ENCODE measurements at places on chromosomes 7 and 10.

DNA sequence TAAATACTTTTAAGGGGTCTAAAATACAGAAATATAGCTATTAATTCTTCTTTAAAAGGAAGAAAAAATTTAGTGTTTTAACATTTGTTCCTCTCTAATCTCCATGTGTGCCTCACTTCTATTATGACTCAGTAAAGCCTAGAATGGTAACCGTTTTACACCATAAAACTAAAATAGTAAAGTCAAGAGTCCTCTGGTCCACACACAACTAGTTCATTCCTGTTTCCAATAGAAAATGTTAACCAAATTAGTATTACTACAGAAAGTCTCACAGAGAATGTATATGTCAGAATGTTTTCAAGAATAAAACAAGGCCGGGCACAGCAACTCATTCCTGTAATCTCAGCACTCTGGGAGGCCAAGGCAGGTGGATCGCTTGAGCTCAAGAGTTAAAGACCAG is 55.8 kb downstream of the CNOT4 start:
- no peak for DNase-seq

- DNase-seq, result no peak
Measured at GRCh38 chr7:149830997-149831740, 7.0 kb upstream of the ZNF862 start.

DNA sequence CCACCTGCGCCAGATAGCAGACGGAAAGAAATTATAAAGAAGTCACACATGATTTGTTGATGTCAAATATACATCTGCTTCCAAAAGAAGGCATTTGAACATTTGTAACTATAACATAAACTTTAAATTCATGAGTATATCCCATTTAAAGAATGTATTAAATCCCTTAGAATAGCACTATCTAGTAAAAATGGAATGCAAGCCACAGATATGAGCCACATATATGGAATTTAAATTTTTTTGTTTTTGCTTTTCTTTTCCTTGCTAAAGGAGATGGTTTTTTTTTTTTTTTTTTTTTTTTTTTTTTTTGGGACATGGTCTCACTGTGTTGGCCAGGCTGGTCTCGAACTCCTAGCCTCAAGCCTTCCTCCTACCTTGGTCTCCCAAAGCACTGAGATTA is 730.8 kb downstream of the PHTF2 start:
- DNase-seq, result no peak

- no peak for DNase-seq
Measured at GRCh38 chr10:4526311-4526731, 299.7 kb upstream of the AKR1E2 start.

- no peak for DNase-seq
Measured at GRCh38 chr10:88115407-88115806, 252.0 kb downstream of the PTEN start.

DNA sequence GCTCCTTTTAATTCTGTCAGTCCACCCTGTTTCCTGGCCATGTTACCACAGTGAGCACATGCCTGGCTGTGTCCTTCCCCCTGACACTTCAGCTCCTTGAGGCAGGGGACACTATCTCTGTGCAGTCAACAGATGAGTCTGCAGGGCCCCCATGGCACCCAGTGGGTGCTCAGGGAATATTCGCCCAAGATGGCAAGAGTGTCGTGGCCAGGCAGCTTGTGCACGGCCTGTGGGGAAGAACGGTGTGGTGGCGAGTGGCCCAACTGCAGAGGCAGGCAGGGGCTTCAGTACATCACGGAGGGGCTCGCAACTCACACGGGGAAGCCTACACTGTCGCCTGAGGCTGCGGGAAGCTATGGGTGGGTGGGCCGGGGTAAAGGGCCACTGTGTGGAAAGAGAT is 91.1 kb downstream of the TRRAP start:
- DNase-seq, result no peak

DNA sequence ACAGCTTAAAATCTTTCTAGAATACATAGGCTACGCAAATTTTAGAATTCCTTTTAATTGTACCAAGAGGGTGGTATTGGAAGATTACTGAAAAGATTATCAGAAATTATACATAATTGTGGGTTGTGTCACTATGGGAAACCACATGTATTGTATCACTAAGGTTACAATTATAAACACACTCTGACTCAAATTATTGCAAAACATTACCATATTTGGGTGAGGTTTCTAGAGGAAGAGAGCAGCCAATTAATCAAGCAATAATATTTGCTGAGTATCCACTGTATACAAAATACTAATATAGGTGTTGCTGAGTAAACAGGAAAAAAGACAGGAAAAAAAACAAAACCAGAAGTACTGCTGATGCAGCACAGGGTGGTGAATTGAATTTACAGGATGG is 3.1 kb upstream of the CAPZA2 start:
- no peak for DNase-seq

DNA sequence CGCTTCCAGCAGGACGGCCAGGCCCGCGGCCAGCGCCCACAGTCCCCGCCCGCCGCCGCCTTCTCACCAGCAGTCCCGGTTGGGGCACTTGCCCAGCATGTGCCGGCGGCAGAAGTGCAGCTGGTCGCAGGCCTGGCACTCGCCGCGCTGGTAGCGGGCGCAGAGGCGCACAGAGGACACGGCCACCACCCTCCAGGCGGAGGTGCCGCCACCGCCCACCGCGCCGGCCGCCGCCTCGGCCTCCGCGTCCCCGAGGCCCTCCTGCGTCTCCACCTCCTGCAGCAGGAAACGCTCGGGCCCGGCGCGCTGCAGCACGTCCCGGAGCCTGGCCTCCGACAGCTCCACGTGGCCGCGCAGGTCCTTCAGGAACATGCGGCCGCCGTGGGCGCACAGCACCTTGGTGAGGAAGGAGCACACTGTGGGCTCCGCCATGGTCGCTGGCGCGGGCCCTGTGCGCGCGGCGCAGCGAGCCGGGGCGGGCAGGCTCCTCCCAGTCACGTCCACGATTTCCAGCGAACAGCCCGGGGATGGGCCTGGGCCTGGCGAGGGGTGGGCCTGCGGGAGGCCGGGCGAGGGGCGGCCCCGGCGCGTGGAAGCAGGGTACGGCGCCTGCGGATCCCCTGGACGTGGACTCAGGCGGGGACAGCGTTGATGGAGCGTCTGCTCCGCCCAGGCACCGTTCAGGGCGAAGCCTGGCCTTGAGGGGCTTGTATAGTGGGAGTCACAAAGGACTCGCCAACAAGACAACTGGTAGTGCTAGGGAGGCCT is at the start of gene ZC3HAV1L:
TSS of gene ZC3HAV1L (minus strand) at position 457 of the 768 bp plus-strand sequence. CDS start at position 432, 25 bp downstream.
- no peak for DNase-seq

GRCh38 chr7:26183545-26184280 is 16.8 kb downstream of the HNRNPA2B1 start:
- DNase-seq, result no peak

GRCh38 chr7:101690061-101690460 is 61.0 kb upstream of the MYL10 start:
- no peak for DNase-seq

- DNase-seq, result no peak
Measured at GRCh38 chr10:10826125-10826524, 191.5 kb upstream of the CELF2 start.

GRCh38 chr7:141263983-141264382 is 190.1 kb downstream of the TMEM178B start:
- no peak for DNase-seq

DNA sequence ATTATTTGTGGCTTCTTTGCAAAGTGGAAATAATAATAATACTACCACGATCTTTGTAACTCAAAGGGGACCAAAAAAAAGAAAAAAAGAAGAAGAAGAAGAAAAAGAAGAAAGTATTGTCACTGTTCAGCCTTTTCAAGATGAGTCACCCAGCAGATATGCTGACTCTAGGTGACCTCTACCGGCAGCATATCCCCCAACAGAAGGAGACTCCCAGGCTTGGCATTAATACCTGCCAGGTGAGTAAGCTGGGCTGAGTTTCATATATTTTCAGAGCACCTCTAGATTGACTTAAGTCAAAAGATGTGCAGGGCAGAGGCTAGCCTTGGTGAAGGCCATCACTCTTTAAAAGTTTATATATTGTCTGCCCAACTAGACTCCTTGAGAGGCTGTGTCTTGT is 30.4 kb upstream of the GPR26 start:
- DNase-seq, result no peak

GRCh38 chr10:96511044-96511945 is 2.4 kb downstream of the TLL2 start:
- no peak for DNase-seq

DNA sequence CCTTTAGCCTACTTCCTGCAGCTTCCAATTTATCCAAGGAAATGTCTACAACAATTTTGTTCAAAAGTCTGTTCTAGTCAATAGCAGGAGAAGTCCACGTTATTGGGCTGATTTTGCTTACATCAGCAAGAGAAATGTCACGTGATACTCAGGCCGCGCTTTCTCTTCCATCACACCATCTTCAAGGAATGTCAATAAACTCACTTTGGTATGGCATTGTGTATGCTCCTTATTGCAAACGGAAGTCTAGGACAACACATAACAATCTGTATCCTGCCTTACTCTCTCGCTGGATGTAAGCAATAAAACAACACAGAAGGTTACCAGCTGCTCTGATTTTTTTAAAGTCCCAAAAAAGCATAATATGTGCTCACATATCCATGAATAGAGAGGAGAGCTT is 17.1 kb upstream of the STK17A start:
- DNase-seq, result no peak

GRCh38 chr7:122577449-122578003 is 121.4 kb downstream of the RNF133 start:
- no peak for DNase-seq

GRCh38 chr7:92612501-92612900 is 22.3 kb upstream of the FAM133B start:
- no peak for DNase-seq

GRCh38 chr7:100190048-100190711 is 12.5 kb downstream of the STAG3 start:
- DNase-seq, result no peak

DNA sequence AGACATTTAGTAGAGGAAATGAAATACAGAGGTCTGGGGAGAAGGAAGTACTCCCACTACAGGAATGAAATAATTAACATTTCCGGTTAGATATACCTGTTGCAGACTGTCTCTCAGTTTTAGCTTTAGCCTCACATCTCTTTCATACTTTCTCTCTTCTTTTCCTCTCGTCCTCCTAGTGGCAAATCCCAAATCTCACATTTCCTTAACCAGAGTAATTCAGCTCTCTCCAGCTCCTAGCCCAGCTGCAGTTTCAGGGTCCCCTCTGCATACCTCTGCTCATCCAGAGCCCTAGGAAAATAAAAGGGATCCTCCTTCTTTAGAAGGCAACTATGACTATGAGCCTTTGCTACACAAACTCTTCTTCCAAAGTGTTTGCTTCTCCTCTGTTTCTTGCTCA is 643.2 kb downstream of the PHTF2 start:
- no peak for DNase-seq

DNA sequence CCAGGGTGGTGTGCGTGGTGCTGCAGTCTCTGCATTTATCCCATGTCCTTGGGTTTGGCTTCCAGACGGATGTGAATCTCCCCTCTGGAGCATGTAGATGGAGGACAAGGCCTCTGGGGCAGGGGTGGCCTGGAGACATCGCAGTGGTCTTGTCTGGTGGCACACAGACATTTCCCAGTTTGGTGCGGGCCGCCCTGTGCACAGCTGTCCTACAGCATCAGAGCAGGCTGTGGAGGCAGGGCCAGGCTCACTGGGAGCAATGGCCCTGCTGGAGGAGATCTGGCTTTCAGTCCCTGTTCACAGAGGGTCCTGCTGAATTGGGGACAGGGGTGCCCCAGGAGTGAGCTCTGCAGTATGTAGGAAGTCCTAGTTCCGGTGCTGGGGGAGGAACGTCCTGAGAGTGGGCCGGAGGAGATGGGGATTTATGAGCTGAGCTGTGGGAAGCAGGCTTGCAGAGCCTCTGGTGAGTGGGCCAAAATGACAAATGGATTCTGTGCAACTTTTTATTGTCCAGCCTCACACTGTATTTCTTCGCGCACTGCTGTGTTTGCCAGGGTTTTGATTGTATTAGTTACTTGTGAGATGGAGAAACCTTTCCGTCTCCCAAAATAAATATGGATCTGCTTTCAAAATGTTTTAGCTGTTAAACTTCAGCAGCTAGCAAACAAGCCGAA is 40.3 kb downstream of the MGMT start:
- no peak for DNase-seq

DNA sequence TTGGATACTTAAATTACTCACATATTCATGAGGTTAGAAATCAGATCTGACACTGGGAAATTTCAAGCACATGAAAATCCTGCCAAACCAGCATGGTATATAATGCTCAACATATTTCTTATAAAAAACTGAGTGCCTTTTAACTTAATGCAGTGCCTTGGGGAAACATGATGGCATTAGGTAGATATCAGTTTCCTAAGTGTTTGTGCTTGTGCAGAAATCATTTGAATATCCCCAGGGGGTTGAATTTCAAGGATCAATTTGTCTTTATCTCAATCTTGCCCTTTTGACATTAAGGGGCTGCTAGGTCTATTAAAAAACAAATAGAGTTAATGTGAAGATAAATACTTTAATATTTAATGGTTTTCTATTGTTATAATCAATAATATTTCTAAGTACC is 396.3 kb downstream of the SORCS1 start:
- no peak for DNase-seq

- no peak for DNase-seq
Measured at GRCh38 chr10:133225707-133226191, 4.3 kb upstream of the UTF1 start.

DNA sequence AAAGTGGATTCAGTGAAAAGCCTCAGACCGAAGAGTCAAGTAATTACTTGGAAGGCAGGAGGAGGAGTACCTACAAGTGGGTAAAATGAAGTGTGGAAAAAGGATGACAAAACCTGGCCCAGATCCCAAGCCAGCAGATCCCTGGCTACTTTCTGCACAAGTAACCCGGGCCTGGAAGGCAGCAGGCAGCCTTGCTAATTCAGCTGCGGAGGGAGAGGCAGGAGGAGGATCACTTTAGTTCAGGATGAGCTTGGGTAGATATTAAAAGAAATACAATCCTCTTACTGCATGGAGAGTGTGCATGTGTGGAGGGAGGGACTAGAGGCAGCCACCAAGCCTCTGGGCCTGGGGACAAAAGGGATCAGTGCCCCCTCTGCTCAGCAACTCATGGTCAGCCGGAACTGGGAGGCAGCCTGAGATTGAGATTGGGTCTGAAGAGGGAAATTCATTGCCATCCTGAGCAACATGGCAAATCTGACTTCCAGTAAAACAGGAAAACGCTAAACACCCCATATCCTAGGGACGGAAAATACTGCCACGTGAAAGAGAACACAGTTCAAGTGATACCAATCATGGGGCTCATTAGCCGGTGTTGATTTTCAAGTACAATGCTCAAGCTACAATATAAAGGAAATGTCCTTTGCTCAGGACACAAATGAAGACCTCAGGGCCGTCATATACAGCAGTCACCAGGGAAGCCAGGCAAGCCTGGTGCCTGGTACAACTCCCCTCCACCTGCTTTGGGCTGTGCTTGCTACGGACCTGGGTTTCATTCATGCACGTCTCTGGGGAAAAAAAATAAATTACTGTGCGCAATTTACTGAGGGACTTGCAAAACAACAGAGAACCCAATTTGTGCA is 1.3 kb downstream of the AMPH start:
- DNase-seq, result no peak

GRCh38 chr7:143372070-143372469 is 9.1 kb upstream of the ZYX start:
- no peak for DNase-seq

- DNase-seq, result no peak
Measured at GRCh38 chr10:7789390-7789789, 1.4 kb downstream of the ATP5F1C start.

- no peak for DNase-seq
Measured at GRCh38 chr10:122112021-122112616, 123.2 kb downstream of the TACC2 start.
